GM03348 (cell line): ENCODE measurements at places on chromosomes 2 and 18.

DNA sequence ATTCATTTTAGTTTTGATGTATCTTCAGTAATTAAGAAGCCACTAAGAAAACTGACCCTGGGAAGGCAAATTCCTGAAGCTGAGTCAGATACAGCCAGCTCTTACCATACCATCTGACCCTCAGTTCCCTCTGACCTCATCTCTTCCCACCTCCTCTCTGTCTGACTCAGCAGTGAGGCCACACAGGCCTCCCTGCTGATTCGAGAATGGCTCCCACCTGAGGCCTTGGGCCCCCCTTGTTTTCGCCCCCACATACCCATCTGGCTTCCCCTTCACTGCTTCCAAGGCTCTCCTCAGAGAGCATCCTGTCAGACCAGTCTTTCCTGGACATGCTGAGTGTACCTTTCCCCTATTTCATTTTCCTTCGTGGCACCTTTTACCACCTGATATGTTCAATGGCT, 71.0 kb upstream of the CYP1B1 start:
- DNase-seq, result peak; percentile 93

DNA sequence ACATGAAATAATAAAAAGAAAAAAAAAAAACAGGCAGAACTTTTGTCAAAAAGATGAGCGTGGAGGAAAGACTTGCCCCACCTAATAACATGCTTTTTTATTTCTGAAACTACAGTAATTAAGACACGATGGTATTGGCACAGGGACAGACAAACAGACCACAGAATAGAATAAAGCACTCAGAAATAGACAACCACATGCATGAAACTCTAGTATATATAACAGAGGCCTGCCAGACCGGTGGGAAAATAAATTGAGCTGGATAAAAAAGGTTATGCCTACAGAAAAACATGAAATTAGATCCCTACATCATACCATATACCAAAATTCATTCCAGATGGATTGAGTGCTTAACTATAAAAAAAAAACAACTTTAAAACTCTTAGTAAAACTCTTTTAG, 163.1 kb downstream of the NRP2 start:
- DNase-seq, result no peak

DNA sequence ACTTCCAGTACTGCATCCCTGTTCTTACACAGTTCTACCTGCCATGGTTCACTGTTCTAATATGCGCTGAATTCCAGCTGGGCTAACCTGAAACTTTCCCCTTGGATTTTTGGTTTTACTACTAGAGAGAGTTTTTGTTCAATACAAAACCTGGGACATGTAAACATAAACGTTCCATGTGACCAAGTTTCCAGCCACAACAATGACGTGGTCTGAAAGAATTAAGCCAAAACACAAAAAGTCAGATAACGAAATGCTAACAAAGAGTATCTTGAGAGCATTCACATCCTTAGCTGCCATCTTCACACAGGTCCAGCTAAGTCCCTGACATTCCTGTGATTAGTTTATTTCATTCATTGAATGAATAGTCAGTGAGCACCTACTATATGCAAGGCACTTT, 467.0 kb upstream of the PKDCC start:
- DNase-seq, result no peak

DNA sequence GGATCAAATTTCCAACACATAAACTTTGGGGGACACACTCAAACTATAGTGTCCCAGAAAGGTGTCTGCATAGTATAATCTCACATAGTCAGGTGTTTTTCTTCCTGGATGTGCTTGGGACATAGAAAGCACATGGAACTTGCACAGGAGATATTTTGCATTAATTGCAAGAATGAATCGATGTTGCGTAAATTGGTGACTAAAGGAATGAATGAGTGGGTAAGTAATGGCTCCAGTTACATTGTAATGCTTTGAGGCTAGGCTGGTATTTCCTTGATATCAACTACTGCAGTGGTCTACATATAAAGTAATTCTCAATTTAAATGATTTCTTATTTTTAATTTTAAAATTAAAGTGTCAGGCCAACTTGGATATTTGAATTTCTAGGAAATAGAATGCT, 53.4 kb downstream of the SH3RF3 start:
- DNase-seq, result no peak

GRCh38 chr2:44237221-44237620, 38.1 kb upstream of the SLC3A1 start:
- no peak for DNase-seq

GRCh38 chr2:237517163-237517562, 30.1 kb downstream of the MLPH start:
- DNase-seq, result no peak

DNA sequence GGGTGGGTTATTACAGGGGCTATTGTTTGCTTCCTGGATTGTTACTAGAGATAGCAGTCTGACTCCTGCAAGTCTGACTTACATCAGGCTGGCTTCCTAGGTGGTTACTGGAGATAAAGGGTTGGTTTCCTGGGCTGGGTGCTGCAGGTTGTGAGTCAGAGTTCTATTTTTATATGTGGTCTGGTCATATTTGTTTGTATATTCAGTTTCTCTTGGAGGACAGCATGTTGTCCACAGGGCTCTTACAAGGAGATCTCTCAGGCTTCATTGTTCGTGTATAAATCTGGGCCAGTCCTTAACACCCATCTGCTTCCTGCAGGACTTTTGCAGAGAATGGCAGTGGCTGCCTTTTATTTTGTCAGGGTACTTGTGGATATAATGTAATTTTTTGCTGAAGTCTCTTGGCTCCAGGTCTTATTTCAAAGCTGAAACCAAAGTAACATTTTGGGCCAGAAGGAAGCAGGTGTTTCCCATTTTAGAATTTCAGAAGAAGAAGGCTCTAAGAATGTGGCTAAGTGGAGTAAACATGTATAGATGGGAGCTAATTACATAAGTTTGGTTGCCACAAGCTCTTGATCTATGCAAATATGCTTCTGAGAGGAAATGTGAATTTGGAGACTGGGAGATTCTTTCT, 65.9 kb upstream of the SLC16A14 start:
- peak; percentile 28 for DNase-seq

DNA sequence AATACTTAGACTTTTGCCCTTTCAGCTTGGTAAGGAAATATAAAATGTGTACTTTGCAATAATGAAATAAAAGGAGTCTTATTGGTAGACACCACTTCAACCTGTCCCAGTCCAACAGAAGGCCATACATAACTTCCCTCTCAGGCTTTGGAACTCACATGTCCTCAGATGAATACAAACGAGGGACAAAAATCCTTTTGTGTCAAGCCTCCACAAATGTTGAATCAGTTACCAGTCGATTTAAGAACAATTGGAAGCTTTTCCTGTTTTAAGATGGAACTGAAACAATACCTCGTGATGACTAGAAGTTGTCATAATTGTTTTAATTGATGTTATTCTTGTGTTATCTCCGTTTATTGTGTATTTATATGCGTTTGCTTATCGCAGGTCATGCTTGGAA, 385.1 kb upstream of the POU3F3 start:
- no peak for DNase-seq

DNA sequence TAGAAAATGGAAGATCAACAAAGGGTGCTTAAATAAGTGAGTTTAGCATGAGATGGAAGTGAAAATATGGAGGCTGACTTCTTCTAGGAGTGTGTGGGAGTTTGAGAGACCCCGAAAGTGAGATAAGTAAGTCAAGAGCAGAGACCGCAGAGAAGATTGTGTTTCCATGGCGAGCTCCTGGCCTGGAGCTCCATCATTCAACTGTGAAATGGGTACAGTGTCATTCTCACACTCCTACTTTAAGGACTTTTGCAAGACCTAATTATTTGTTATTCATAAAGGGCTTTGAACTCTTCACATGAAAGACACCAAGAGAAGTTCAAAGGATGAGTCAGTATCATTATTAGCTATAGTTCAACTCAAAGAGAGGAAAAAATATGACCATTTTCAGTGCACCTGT, 134.2 kb upstream of the PIK3C3 start:
- no peak for DNase-seq

DNA sequence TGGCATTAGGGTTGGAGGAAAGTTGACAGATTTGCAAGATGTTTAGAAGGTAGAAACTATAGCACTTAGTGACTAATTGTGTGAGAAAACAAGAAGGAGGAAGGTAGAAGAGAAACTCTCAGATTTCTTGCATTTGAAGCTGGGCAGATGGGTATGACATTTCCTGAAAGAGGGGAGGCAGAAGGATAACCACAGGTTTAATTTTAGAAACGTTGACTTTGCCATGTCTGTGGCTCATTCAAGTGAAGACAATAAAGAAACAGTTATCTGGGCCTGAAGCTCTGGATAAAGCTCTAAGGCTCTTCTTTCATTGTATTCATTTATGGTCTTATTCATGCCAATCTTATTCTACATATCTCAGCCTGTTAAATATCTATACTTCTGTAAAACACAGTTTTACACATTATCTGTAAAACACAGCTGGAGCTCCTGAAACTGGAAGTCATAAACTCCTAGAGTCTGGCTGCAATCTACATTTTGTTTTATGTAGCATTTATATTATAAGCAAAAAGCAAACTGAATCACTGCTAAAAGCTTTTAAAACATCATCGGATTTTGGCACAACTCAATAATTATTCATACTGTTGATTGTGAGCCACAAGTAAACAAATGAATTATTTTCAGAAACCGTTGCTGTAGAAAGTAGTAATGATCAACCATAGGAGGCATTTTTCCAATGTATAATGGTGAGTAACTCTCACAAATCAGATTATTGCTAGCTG, 138.5 kb downstream of the RIT2 start:
- DNase-seq, result no peak

DNA sequence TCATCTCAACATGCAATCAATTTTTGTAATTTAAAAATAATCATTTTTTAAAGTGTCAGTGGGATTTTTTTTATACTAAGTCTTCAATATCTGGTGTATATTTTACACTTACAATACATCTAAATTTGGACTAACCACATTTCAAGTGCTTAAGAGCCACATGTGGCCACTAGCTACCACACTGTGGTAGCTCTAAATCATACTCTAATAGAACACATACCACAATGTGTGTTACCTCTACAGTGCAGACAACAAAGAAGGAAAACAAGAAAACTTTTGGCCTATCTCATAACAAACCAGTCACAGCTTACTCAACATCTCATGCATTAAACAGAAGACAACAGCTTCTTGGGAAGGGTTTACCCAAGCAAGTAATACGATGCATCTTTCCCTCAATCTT, 24.5 kb downstream of the PIAS2 start:
- DNase-seq, result no peak

- no peak for DNase-seq
Measured at GRCh38 chr2:27965841-27966240, 75.3 kb downstream of the BABAM2 start.

GRCh38 chr18:13376841-13377351, 158.3 kb downstream of the LDLRAD4 start:
- DNase-seq, result no peak

DNA sequence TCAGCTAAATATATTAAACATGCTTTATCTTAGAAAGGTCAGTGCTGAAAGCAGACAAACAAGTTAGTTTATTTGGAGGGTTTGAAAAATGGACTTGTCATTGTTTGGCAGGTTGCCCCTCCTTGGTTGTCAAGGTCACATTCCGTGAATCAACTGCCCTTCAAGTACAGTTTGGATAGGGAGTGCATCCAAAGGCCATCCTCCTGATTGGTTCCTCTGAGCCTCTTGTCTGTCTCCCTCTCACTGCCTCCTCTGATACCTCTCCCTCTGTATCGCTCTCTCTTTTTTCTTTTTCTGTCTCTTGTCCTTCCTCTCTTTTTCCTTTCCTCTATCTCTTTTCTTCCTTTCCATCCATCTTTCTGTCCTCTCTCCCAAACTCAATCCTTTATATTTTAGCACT, 5.4 kb downstream of the ITGAV start:
- no peak for DNase-seq

- no peak for DNase-seq
Measured at GRCh38 chr2:151971301-151972051, 127.4 kb downstream of the CACNB4 start.

- peak; percentile 51 for DNase-seq
Measured at GRCh38 chr2:46490521-46491141, 11.3 kb downstream of the TMEM247 start.

- DNase-seq, result peak; percentile 52
Measured at GRCh38 chr2:150211164-150211631, 276.3 kb downstream of the RND3 start.

DNA sequence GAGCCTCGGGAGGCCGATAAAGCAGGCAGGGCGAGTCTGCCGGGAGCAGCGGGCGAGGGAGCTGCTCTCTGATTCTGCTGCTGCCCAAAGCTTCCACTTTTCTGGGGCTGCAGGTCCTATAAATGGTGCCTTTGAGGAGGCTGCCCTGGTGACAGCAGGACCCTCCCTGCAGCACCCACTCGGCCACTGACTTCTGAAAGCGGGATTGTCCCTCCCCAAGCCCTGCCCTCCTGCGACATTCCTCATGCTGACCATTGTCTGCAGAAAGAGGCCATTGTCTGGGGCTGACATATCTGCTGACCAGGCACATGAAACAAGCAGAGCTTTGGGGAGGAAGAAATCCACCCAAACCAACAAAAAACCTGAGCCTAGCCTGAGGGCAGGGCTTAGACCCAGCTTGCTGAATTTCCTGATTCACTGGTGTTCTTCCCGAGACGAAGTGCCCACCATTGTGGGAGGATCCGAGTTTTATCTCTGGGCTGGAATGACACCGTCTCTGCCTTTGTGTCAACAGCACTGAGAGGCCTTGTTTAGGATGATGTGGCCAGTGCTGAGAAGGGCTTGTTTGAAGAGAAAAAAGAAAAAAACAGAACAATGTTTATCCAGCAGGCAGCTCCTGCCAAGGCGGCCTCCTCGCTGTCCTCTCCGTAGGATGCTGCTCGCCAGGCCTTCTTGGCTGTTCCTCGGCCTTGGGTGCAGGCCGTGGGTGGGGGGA, 129.7 kb downstream of the MYCN start:
- DNase-seq, result no peak

DNA sequence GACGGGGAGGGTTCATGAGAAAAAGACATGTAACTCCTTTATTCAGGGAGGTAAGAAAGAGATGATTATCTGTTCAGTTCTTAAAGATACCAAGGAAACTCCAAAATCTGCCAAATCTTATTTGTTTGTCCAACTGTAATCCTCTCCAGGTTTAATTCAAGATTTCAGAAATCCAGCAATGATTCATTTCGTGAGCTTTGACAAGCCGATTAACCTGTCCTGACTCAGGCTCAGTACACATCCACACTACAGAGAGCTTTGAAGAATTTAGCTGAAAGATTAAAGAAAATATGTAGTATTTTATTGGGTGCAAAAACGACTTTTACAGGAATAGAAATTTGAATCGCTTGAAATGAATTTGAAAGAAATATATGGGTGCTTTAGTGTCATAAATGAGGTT, 1.1 kb downstream of the SPAG16 start:
- no peak for DNase-seq

DNA sequence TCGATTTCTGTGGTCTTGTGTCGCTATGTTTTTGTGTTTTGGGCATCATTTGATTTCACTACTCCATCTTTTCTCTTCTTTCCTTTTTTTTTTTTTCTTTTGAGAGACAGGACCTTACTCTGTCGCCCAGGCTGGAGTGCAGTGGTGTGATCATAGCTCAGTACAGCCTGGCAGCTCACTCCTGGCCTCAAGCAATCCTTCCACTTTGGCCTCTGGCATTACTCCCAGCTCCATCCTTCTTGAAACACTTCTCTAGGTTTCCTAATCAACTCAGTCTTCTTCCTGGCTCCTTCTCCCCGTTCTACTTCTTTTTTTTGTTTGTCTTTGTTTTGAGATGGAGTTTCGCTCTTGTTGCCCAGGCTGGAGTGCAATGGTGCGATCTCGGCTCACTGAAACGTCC, 26.5 kb downstream of the TCF23 start:
- no peak for DNase-seq

GRCh38 chr2:184814421-184814820, 216.1 kb downstream of the ZNF804A start:
- no peak for DNase-seq

GRCh38 chr2:181672255-181673008, 7.9 kb downstream of the NEUROD1 start:
- no peak for DNase-seq
